ENCODE measurements at places on chromosomes 1 and 21.

- no peak for DNase-seq
Observed at GRCh38 chr1:51088474-51088873, 13.6 kb upstream of the C1orf185 start.

DNA sequence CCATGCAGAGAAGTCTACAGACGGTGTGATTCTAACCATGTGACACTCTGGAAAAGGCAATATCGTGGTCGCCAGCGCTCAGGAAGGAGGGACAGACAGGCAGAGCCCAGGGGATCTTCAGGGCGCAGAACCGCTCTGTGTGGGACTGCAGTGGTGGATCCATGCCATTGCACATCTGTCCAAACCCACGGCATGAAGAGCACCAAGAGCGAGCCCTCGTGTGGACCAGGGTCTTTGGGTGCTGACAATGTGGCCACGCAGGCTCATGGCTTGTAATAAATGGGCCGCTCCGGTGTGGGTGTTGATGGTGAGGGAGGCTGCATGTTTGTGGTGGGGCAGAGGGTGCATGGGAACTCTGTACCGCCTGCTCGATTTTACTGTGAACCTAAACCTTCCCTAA, 25.3 kb upstream of the POFUT2 start:
- DNase-seq = no peak

- DNase-seq = no peak
Observed at GRCh38 chr1:223551610-223552009, 113.9 kb downstream of the CAPN8 start.

GRCh38 chr1:154768456-154769125, 101.5 kb downstream of the KCNN3 start:
- DNase-seq = no peak

DNA sequence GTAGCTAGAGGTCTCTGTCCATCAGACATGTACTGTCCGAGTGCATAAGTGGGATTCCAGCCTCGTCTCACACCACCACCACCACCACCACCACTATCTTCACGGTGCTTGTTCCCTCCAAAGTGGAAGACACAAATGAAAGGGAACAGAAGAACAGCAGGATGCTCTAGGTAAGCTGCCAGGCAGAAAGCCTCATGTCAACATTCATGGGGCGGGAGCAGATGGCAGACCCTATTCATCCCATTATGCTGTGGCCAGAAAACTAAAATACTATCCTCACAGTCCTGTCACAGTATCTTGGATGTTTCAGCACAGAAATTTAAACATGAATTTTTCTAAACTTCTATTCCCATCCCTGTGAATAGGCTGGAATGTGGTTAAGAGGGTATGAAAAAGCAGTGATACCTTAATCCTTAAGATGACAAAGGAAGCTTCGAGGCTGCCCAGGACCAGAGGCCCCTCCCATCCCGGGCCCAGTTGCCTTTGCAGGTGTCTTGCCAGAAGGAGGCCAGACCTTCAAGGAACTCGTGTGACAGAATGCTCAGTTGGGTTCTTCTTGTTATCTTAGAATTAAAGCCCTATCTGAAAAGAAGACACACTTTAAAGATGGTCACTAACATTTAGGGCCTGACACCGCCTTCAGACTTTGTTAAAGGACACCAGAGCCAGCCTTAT, 24.7 kb downstream of the APCS start:
- no peak for DNase-seq

GRCh38 chr21:35563885-35564451, 496.4 kb downstream of the SETD4 start:
- DNase-seq = no peak

GRCh38 chr1:209797978-209798639, 7.8 kb downstream of the IRF6 start:
- no peak for DNase-seq

- no peak for DNase-seq
Observed at GRCh38 chr1:226940806-226941067, 643 bp downstream of the COQ8A start.

- DNase-seq = no peak
Observed at GRCh38 chr1:202966006-202966898, 805 bp downstream of the CYB5R1 start.

DNA sequence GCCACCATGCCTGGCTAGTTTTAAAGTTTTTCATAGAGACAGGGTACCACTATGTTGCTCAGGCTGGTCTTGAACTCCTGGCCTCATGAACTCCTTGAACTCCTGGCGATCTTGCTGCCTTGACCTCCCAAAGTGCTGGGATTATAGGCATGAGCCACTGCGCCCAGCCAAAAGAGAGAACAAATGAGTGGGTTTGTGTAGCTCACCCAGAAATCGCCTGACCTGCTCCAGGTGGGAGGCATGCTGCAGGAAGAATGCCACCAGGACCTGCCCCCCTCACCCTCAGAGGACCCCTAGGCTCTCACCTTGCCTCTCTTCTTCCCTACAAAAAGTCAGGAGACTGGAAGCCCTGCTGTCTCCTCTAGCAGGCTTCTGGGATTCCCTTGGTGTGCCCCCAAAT, 88.8 kb downstream of the SYT2 start:
- no peak for DNase-seq

- no peak for DNase-seq
Observed at GRCh38 chr1:64041371-64042131, 161.9 kb upstream of the UBE2U start.

DNA sequence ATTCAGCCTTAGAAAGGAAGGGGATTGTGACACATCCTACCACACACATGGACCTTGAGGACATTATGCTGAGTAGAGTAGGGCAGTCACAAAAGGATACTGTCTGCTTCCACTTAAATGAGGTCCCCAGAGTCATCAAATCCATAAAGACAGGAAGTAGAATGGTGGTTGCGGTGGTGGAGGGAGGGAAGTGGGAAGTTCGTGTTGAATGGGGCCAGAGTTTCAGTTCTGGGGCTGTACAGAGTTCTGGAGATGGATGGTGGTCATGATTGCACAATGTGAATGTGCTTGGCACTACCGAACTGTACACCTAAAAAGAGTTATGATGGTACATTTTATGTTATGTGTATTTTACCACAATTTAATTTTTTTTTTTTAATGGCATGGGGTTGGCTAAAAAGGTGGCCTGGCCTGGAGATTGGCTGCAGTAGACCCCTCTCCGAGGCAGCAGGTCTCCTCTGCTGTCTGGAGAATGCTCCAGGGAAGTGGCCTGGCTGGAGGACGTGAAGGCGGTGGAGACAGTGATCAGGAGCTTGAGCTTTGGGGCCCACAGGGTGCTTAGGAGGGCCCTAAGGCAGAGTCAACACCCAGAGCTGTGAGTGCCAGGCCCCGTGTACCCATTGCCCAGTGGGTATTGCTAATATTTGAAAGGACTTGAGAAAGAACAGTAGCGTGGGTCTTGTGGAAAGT, 30.4 kb downstream of the IFNGR2 start:
- DNase-seq = no peak

GRCh38 chr1:235069577-235070563, 58.8 kb downstream of the TOMM20 start:
- DNase-seq = no peak

DNA sequence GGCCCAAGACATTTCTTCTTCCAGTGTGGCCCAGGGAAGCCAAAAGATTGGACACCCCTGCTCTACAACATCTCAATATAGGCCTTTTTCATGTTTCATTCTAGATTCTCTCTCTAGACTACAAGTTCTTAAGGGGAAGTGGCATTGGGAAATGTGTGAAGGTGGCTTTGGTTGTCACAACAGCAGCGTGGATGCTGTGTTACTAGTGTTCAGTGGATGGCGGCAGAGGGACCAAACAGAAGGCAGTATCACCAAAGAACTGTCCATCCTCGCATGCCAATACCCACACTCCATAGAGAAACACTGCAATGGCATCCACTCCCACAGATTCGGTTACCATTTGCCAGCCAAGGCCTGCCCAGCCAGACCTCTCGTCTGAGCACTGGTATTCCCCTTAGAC, 24.3 kb upstream of the IFNAR2 start:
- DNase-seq = no peak

DNA sequence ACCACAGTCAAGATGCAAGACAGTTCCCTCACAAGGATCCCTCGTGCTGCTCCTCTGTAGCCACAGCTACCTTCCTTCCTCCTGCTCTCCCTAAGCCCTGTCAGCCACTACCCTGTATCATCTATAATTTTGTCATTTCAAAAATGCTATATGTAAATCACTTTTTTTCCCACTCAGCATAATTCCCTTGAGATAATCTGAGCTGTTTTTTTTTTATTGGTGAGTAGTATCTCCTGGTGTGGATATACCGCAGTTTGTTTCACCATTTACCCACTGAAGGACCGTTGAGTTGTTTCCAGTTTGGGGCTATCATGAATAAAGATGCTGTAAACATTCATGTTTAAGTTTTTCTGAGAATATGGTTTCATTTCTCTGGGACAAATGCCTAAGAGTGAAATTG, 88.2 kb downstream of the HUNK start:
- no peak for DNase-seq

DNA sequence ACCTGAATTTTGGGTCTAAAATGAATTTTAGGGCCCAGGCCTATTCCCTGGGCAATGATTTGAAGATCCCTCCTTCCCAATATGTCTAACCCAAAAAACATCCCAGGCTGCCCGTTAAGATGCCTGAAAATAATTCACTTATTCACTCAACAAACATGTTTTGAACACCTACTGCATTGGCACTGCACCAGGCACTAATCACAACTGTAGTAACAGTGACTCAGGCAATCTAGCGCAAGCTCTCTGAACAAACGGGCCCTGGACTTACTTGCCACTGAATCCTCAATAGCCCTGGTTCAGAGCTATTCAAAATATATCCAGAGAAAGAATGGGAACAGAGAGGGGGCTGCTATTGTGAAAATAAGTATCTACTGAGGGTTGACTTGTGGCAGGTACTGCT, 4.2 kb downstream of the CD244 start:
- no peak for DNase-seq

GRCh38 chr1:208437401-208437800, 193.2 kb upstream of the PLXNA2 start:
- no peak for DNase-seq

DNA sequence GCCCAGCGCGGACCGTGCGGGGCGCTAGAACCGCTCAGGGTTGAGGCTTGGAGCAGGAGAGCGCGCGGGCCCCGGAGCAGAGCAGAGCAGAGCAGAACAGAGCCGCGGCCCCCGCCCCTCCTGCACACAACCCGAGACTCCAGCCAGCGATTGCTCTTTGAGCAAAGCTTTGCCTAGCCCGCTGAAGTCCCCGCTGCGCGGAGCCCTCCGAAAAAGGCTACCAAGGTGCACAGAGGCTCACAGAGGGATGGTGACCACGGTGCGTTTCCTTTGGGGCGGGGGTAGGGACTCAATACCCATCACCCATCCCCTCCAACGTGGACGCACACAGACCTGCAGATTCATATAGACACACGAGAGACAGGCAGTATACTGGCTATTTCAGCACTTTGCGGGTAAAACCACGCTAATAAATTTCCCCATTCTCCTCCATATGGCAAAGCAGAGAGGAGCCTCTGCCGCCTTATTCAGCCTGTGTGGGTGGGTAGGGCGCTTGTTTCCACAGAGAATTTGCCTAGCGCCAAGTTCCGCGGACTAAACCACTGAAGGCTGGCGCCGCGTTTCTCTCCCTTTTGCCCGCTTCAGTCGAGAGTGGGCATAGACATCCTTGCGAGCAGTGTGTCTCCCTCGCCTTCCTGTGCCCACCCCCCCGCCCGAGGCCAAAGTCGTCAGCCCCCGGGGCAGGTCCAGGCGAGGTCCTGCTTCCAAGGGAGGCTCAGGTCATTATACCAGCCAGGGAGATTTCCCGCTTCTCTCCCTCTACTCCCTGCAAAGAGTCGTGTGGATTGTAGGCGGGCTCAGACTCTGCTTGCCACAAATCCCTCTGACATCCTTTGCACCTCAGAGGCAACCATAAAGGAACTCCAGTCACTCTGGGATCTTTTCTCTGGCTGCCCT, 8.5 kb downstream of the HLX start:
- no peak for DNase-seq

DNA sequence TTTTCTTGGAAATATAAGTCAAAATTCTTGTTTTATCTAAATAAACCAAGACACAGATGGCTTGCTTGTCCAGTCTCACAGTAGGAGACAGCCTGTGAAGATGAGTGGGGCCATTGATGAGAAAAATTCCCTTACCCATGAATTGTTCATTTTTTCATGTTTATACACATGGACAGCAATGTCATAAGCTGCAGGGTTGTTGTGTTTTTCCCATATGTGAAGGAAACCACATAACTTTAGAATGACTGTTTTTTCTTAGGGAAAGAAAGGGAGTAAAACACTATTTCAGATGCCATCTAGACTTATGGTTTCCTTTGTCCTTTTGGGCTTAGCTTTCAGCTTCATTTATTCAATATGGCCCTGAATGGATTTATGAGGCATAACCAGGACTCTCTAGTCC, 622.5 kb upstream of the NR5A2 start:
- no peak for DNase-seq

- no peak for DNase-seq
Observed at GRCh38 chr21:39984286-39984991, 117.2 kb downstream of the PCP4 start.

DNA sequence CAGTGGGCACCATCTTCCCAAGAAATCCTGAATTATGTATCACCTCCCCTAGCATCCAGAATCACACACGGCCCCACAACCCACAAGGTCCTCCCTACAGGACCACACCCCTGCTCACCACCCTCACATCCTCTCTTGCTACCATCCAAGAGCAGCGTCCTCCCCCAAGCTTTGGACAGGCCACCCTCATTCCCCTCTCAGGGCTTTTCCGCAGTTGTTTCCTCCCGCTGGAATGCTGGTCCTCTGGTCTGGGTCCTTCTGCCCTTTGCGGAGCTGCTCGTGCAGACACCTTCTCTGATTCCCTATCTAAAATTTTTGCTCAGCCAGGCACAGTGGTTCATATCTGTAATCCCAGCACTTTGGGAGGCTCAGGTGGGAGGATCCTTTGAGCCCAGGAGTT, 56.5 kb downstream of the TOMM20 start:
- no peak for DNase-seq

- no peak for DNase-seq
Observed at GRCh38 chr1:212290608-212291007, 5.4 kb downstream of the PPP2R5A start.

DNA sequence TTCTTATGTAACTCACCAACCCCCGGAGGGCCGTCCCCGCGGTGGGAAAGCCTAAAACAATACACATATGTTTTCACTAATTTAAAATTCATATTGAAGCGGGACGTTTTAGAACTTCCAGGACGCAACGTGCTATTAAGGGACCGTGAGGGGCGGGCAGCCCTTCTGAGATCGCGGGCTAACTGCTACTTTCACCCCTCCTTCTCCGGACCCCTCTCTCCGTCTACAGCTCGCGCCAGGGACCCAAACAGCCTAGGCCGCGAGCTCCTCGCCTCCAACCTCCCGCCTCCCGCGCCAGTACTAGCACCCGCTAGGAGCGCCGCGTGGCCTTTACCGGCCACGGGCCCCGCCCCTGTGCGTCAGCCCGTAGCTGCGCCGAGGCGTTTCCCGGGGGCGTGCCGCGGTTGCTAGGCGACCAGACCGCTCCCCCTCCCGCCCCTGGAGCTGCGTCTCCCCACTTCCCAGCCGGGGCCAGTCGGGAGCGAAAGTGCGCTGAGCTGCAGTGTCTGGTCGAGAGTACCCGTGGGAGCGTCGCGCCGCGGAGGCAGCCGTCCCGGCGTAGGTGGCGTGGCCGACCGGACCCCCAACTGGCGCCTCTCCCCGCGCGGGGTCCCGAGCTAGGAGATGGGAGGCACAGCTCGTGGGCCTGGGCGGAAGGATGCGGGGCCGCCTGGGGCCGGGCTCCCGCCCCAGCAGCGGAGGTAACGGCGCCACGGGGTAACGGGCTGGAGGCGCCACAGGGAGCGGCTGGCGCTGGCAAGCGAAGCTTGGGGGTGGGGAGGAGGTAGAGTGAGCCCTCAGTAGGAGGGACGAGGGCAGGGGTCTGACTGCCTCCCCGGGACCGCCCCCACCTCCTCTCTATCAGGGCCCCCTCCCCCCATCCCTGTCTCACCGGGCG, at the start of gene DYRK3:
TSS of gene DYRK3 (plus strand) at position 457 of the 898 bp plus-strand sequence. CDS start at position 625, 168 bp downstream.
- peak; percentile 65 for DNase-seq
